HepG2 (cell line): ENCODE measurements at places on chromosomes 7 and 10. TPM values are rescaled to one million over a fixed set of nuclear protein-coding genes. Genes with fewer than 3 reads are reported as not detected.
A peak's percentile ranks its signal among the peaks of the same experiment; 100 is the strongest.

HSPA12A gene
- total RNA-seq = 12.9 and 13.6 TPM in 2 replicates

DNA sequence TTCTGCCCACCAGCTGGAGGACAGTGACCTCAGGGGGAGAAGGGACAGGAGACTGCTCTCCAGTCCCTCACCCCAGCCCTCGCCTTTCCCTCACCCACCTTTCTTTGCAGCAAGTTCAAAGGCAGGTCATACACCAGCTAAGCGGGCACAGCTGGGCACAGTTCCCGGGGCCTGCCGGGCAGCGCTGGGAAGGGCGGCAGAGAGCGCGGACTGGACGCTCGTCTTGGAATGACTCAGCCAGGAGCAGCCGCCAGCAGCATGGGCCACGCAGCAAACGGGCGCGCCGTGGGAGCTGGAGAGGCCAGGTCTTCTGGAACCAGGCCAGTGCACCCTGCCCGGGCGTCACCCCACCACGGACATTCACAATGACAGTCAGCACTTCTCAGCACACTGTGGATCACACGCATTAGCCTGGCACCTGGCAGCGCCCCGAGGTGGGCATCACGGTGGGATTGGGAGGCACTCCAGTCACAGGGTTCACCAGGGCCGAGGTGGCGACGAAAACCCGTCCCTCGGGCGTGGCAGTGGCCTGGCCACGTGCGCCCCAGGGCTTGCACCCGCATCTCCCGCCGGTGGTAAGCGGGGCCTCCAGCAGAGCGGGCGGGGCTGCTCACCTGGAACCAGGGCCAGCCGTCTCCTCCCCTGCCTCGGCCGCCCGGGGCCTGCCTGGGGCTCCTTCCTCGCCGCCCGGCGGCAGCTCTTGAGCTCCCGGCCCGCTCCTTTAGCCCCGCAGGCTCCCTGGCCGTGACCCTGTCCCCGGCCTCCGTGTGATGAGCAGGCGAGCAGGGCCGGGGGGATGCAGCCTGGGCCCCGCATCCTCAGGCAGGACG is 29.0 kb upstream of the WDFY4 start:
- DNase-seq = no peak
- H3K27me3 ChIP-seq = peaks cover 4% of the 10 kb centered on the region
- H3K27ac ChIP-seq = no peak overlapping the region
- H3K36me3 ChIP-seq = no peaks in the 10 kb centered on the region
- H3K4me3 ChIP-seq = peak overlapping the region; percentile 24

DNA sequence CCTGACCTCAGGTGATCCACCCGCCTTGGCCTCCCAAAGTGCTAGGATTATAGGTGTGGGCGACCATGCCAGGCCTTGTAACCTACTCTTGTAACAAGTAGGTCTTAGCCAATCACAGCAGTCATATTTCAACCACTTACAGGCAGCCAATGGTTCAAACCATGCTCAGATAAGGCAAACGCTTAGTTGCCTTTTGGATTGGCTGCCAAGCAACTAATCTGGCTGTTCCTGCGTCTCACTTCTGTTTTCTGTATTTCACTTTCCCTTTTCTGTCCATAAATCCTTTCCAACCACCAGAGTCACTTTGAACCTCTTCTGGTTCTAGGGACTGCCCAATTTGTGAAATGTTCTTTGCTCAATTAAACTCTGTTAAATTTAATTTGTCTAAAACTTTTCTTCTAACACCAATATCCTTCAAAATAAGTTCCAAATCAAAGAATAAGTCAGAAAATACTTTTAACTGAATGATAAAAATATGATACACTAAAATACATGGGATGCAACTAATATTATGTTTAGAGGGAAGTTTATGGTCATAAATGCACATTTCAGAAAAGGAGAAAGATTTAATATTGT is 19.1 kb upstream of the PRF1 start:
- H3K36me3 ChIP-seq = no peaks in the 10 kb centered on the region
- no peak for DNase-seq
- no peaks in the 10 kb centered on the region for H3K4me1 ChIP-seq
- no peak overlapping the region for H3K4me3 ChIP-seq
- H3K27ac ChIP-seq = no peak overlapping the region

DNA sequence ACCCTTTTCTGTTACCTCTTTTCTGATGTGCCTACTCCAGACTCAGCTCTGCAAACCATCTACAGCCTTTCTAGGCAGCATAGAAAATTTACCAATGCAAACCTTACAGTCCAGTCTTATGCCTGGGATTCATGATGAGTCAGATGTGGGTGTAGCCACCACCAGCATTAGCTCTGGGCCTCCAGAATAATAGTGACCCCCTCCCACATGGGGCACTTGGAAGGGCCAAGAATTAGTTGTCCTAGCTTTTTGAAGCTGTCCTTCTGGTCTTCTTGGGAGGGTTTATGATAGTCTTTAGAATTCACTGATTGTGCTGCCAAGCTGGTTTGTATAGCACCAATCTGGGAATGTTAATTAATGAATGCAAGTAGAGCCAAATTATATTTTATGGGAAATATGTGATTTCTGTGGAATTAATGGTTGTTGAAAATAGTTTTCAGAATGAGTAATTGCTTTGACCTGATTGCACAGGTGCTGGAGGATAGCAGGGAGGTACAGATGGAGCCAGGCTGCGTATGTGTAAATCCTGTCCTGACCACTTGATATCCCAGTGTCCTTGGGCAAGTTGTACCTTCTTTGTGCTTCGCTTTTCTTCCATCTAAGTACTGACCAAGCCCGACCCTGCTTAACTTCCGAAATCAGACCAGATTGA is 94.8 kb downstream of the CPED1 start:
- DNase-seq = no peak
- no peak overlapping the region for H3K27ac ChIP-seq
- H3K36me3 ChIP-seq = no peaks in the 10 kb centered on the region
- no peaks in the 10 kb centered on the region for H3K27me3 ChIP-seq
- peaks cover 11% of the 10 kb centered on the region for H3K4me1 ChIP-seq

DNA sequence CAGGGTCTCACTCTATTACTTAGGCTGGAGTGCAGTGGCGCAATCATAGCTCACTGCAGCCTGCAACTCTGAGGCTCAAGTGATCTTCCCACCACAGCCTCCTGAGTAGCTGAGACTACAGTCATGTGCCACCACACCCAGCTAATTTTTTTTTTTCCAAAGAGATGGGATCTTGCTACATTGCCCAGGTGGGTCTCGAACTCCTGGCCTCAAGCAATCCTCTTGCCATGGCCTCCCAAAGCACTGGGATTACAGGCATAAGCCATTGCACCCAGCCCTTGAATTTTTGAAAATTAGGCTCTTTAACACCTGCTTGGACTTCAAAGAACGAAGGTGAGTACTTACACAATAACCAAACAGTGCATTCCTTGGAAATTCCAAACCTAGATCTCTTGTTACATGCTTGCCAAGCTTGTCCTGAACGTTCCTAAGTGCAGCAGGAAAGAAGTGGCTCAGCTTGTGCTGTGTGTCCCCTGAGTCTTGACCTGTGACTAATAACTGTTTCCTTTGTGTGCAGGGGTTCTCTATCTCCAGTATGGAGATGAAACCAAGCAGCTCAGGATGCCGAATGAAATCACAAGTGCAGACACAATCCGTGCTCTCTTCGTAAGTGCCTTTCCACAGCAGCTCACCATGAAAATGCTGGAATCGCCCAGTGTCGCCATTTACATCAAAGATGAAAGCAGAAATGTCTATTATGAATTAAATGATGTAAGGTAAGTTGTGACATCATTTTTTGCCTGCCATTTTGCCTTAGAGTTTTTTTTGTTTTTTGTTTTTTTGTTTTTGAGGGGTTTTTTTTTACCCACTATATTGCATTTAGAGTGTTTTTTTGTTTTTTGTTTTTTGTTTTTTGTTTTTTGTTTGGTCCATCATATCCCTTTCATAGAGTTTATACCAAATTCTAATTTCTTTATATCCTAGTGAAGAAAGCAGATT is 223.8 kb downstream of the KIAA1217 start:
- no peak overlapping the region for H3K4me3 ChIP-seq
- H3K36me3 ChIP-seq = peaks cover 13% of the 10 kb centered on the region
- peaks cover 9% of the 10 kb centered on the region for H3K4me1 ChIP-seq
- DNase-seq = peak; percentile 40

GRCh38 chr7:99313204-99313573 is 12.5 kb upstream of the ARPC1A start:
- H3K4me3 ChIP-seq = no peak overlapping the region
- no peak for DNase-seq
- H3K27ac ChIP-seq = no peak overlapping the region

AMPH gene
- total RNA-seq = not detected in 2 replicates

- H3K4me3 ChIP-seq = no peak overlapping the region
- no peaks in the 10 kb centered on the region for H3K36me3 ChIP-seq
- H3K4me1 ChIP-seq = peaks cover 2% of the 10 kb centered on the region; the same call in 1 of the 2 replicates
- no peak for DNase-seq
- no peak overlapping the region for H3K27ac ChIP-seq
Observed at GRCh38 chr7:29871787-29872398, 65.6 kb downstream of the WIPF3 start.

DNA sequence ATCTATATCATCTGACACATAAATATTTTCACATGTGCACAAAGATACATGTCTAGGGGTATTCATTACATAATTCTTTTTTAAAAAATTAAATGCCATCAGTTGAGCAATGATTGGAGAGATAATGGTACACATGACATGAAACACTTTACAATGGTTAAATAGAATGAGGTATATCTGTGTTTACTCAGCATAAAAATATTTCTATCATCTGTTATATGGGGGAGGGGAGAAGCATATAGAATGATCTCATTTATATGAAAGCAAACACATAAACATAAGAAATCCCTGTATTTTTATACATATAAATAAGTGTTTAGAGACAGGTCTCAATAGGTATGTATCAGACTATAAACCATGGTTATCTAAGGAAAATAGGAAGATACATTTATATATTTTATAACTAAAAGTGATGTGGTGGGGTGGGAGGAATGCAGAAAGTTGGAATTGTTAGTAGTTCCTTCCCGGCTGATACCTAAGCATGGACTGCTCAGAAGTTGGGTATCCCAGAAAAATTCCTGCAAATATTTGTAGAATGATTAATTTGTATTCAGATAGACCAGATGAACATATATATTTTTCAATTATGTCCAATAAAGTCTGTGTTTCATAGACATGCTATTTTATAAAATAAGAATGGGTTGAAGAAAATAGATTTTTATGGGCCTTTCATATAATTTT is 75.1 kb downstream of the SHOC2 start:
- H3K27ac ChIP-seq = no peak overlapping the region
- no peak for DNase-seq
- H3K36me3 ChIP-seq = peaks cover 2% of the 10 kb centered on the region; the same call in 1 of the 2 replicates
- no peak overlapping the region for H3K4me3 ChIP-seq
- H3K4me1 ChIP-seq = no peaks in the 10 kb centered on the region

DNA sequence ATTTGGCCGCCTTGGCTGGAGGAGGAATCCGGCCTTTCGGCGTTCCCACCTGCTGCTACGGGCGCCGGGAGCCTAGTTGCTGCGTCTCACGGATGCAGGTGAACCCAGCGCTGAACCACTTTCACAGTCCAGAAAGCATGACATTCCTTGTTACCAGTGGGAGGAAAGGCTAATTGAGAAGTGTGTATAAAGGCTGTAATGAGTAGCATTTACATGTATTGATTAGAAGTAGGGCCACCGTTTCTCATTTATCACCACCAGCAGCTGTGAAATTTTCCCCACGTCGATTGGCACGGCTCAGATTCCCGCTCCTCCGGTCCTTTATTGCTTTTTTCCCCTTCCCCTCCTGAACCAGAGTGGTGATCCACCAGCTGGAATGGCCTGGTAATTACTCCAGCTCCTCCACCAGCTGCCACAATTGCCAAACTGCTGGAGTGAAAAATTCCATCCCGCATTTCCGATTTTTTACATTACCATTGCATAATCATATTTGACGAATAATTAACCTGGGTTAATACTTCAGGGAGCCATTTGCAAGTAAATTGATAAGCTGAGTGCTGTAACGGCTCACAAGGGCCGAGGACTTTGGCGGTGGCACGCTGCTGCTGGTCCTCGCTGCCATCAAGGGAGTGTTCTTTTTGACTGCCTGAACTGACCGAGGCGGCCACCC is 153.3 kb downstream of the POU6F2 start:
- H3K27me3 ChIP-seq = no peaks in the 10 kb centered on the region; the same call in 1 of the 2 replicates
- H3K27ac ChIP-seq = no peak overlapping the region
- H3K4me1 ChIP-seq = no peaks in the 10 kb centered on the region
- H3K4me3 ChIP-seq = no peak overlapping the region
- no peak for DNase-seq

SVOPL gene
- not detected in 2 replicates for total RNA-seq

PGAM2 gene
- 0.22 TPM in 1 of 2 replicates, not detected in the other for total RNA-seq

SPDYE9 gene
- total RNA-seq = not detected in 2 replicates

PTN gene
- total RNA-seq = not detected in 2 replicates

DNA sequence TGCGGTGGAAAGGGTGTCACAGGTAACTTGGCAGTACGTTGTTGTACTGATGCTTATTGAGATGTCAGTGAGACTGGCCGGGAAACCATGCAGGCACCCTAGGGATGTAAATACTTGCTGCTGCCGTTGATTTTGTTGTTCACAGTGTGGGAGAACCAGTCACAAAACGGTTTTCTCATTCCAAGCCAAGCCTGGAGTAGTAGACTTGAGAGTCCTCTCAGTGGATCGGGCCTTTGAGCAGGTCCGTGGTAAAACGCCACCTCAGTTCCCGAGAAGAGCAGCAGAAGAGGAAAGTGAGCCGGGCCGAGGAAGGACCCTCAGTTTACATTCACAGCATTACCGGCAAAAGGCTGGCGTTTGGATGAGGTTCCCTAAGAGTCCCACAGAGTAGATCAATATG is 1.1 kb downstream of the JAKMIP3 start:
- DNase-seq = no peak
- H3K36me3 ChIP-seq = no peaks in the 10 kb centered on the region
- peaks cover 22% of the 10 kb centered on the region for H3K4me1 ChIP-seq
- peak overlapping the region; percentile 71; the same call in 1 of the 2 replicates for H3K4me3 ChIP-seq
- H3K27me3 ChIP-seq = peaks cover 5% of the 10 kb centered on the region
- no peak overlapping the region for H3K27ac ChIP-seq
